ENCODE measurements at places on chromosomes 7 and 10. TPM values are rescaled to one million over a fixed set of nuclear protein-coding genes. Genes with fewer than 3 reads are reported as not detected.

SLC16A12 gene
- polyA plus RNA-seq: 35.4 TPM

PRSS37 gene
- 0.19 TPM for polyA plus RNA-seq

CRCP gene
- 31.7 TPM for polyA plus RNA-seq

AKR1C8 gene
- 0.64 TPM for polyA plus RNA-seq

FAM24B gene
- 5.4 TPM for polyA plus RNA-seq

CALD1 gene
- 254 TPM for polyA plus RNA-seq

All from right renal pelvis (tissue), 4 donors.